Breast epithelium (tissue), 4 donors: ENCODE measurements at places on chromosomes 1 and 21.

GRCh38 chr21:32645261-32646182 lies 33.3 kb upstream of the CFAP298 start:
- no peak for DNase-seq
- no peaks in the 10 kb centered on the region for H3K27me3 ChIP-seq
- H3K4me1 ChIP-seq: no peaks in the 10 kb centered on the region
- H3K36me3 ChIP-seq: peaks cover 3% of the 10 kb centered on the region
- H3K27ac ChIP-seq: no peak overlapping the region

DNA sequence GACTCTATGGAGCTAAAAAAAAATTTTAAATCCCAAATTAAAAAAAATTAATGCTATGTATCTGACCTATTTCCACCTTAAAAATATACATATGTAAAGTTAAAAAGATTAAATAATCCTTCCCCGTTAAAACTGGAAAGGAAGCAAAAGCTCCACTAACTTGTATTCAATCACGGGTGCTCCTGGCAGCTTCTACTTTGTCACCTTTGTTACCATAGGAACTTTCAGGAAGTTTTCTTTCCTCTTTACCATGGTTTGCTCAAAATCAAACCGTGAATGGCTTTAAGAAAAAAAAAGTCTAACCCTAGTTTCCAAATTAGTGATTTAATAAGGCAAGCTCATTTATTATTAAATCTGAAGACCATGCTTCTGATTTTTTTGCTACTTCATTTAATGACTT lies 3.5 kb downstream of the GPATCH2 start:
- H3K27ac ChIP-seq: no peak overlapping the region
- peaks cover 6% of the 10 kb centered on the region for H3K4me1 ChIP-seq
- DNase-seq: no peak
- no peaks in the 10 kb centered on the region for H3K36me3 ChIP-seq

- DNase-seq: no peak
- peak overlapping the region; percentile 1 for H3K4me3 ChIP-seq
- H3K27ac ChIP-seq: peak overlapping the region; percentile 68
- no peaks in the 10 kb centered on the region for H3K27me3 ChIP-seq
- H3K4me1 ChIP-seq: peaks cover 43% of the 10 kb centered on the region
Observed at GRCh38 chr1:156493154-156493631, 7.4 kb downstream of the MEF2D start.

GRCh38 chr1:236141447-236142252 lies 689 bp upstream of the GPR137B start:
- H3K27ac ChIP-seq: peak overlapping the region; percentile 71
- H3K27me3 ChIP-seq: no peaks in the 10 kb centered on the region
- H3K36me3 ChIP-seq: no peaks in the 10 kb centered on the region

DNA sequence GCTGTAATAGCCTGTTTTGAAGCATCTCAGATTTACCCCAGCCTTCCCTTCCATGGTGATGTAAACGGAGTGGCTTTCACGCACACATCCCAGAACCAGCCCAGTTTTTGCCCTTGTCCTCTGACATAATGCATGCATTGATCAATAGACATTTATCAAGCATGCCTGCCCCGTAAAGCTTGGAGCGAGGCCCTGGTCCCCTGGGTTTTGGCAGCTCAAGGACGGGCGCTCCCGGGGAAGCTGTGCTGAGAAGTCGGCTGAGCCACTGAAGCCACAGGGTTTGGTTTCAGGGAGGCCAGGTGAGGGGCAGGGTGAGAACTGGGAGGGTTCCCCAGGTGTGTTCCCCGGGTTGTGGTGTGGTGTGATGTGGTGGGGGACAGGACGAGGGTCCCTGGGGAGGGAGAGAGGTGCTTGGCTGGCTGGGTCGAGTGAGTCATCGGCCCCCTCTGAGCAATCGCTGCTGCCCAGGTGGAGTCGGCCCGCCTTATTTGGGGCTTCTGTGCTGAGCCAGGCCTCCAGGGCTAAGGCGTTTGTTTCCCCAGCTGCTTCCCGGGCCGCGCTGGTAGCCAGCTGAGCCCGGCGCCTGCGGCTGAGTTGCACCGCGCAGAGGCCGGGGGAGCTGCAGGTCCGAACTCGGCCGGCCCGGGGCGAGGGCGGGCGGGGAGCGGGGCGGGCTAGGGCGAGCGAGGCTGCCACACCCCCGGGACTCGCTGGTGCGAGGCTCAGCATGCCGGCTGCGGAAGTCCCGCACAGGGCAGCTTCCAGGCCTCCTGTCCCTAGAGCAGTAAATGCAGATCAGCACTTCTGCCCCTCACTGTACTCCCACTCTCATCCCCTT lies 23.6 kb downstream of the ATP2B4 start:
- no peaks in the 10 kb centered on the region for H3K27me3 ChIP-seq
- no peak for DNase-seq
- H3K36me3 ChIP-seq: no peaks in the 10 kb centered on the region

DNA sequence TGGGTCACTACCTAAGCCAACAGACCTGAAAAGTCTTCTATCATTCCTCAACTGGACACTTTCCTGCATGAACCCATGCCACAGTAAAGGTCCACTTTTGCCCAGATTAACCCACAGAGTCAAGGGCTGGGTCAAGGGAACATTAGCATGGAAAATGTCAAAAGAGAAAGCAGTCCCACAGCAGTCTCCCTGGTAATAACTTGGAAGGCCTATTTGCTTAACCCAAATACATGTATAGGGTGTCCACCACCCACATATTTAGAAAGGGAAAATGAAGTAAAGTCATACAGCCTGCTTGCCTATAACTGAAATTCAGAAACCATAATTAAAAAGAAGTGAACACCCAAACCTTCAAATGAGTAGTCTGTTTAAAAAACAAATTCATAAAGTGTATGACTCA lies 16.1 kb upstream of the HSD3B1 start:
- H3K4me1 ChIP-seq: no peaks in the 10 kb centered on the region
- no peaks in the 10 kb centered on the region for H3K27me3 ChIP-seq
- no peaks in the 10 kb centered on the region for H3K36me3 ChIP-seq
- no peak overlapping the region for H3K4me3 ChIP-seq
- no peak for DNase-seq

GRCh38 chr1:6464514-6464836 lies 1.5 kb downstream of the TNFRSF25 start:
- no peaks in the 10 kb centered on the region for H3K27me3 ChIP-seq
- H3K36me3 ChIP-seq: no peaks in the 10 kb centered on the region
- H3K4me3 ChIP-seq: no peak overlapping the region
- H3K27ac ChIP-seq: no peak overlapping the region
- DNase-seq: peak; percentile 72
